Hematopoietic multipotent progenitor cell (in vitro differentiated cells): ENCODE measurements at places on chromosomes 2 and 18.

DNA sequence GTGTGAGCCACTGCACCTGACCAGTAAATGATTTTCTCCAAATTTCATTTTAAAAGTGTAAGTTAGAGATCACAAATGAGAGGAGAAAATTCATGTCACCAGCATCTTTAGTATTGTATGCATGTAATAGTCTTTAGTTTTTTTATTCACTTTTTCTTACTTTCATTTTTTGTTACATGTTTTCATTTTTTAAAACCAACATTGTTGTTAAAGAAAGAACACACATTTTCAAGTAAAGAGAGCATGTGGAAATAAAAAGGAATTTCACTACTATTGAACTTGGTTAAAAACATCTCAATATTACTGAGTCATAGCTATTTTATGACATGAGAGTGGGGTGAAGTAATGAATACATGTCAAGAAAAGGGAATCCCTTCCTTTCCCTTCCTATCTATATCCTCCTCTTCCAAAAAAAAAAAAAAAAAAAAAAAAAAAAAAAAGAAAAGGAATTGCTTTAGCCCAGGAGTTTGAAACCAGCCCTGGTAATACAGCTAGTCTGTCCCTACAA lies 29.1 kb upstream of the PMAIP1 start:
- DNase-seq, result no peak

GRCh38 chr2:10957391-10957790 lies 45.7 kb downstream of the KCNF1 start:
- DNase-seq, result no peak

DNA sequence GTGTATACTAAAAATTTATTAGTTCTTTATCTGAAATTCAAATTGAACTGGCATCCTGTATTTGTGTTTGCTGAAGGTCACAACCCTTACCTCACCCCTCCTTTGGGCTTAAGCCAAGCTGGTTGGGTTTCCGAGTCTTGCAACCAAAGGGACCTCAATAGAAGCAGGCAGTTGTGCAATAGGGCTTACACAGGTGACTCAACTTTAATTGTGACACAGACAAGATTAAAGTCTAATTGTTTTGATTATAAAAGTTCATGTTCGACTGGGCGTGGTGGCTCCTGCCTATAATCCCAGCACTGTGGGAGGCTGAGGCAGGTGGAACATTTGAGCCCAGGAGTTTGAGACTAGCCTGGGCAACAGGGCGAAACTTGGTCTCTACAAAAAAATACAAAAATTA lies 71.5 kb downstream of the RAB31 start:
- no peak for DNase-seq

DNA sequence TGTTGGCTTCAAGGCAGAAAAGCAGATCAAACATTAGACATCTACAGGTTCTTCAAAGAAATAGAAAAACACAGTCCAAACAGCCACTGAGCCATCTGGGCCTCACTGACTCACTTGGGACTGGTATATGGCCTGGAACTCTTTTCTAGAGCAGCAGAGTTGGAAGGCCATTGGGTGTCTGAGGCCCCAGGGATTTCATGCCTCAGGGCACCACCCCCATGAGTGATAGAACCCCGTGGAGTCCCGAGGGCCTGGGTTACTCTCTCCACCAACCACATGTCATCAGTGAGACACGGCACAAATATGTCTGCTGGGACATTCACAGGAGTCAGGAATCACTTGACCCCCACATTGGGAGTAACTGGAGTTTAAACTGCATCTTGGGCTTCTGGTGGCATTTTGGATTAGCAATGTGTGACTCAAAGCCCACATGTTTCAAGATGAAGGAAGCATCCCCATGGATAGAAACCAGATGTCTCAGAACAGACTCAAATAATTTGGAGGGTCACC lies 44.0 kb downstream of the CAPN13 start:
- no peak for DNase-seq

DNA sequence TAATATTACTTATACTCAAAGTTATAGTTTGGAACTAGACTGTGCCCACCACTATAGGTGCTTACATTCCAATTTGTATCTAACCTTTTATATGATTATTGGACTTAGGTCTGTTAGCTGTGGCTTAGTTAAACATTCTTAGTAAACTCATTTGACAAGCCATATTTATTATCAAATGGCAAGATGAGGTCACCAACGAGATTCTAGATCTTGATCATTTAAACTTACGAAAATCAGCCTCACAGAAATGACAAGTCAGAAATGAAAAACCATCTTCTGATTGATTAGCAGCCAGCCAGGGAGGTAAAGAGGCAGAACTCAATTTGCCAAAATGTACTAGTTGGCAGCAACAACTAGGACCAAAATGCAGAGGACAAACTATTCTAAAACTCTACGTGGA lies 100.4 kb upstream of the STK17B start:
- no peak for DNase-seq

GRCh38 chr2:215879977-215880940 lies 133.1 kb downstream of the MREG start:
- no peak for DNase-seq

- DNase-seq, result no peak
These were observed 19.4 kb upstream of the NMUR1 start for GRCh38 chr2:231549446-231550239.

- DNase-seq, result no peak
These were observed 141.5 kb downstream of the FAM210A start for GRCh38 chr18:13584825-13585224.

GRCh38 chr2:182952741-182953450 lies 85.4 kb downstream of the NCKAP1 start:
- DNase-seq, result no peak

DNA sequence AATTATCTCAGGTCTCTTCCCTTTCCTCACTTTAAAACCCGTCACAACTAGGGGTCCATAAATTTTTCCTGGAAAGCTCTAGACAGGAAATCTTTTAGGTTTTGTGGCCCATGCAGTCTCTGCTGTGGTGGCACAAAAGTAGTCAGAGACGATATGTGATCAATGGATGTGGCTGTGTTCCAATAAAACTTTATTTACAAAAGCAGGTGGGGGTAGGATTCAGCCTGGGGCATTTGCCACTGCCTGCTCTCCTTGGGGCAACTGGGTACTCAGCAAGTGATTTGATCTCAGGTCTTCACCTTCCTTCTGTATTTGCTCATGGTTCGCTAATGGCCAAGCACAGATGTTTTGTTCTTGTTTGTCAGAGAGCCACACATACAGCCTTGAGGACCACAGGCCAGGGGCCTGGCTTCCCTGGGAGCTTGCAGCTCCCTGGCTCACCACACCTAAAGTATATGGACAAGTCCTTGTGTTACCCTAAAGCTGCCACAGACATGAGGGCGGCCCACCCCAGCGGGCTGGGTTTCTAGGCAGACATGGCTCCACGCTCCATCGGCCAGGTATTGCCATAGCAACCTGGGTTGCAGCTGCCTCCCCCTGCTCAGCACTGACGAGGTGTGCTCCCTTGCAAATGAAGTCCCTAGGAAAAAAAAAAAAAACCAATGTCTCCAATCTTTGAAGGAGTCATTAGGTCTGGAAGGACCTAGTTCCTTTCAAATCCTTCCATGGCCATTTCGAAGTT lies 89.7 kb upstream of the YWHAQ start:
- no peak for DNase-seq

GRCh38 chr18:23784832-23785245 lies 95.6 kb downstream of the LAMA3 start:
- no peak for DNase-seq
